ENCODE measurements at places on chromosomes 2 and 18.

GRCh38 chr2:12076810-12077209 lies 330.4 kb downstream of the LPIN1 start:
- no peak for DNase-seq

- no peak for DNase-seq
These were observed 47.5 kb downstream of the CHRNA1 start for GRCh38 chr2:174716785-174717184.

DNA sequence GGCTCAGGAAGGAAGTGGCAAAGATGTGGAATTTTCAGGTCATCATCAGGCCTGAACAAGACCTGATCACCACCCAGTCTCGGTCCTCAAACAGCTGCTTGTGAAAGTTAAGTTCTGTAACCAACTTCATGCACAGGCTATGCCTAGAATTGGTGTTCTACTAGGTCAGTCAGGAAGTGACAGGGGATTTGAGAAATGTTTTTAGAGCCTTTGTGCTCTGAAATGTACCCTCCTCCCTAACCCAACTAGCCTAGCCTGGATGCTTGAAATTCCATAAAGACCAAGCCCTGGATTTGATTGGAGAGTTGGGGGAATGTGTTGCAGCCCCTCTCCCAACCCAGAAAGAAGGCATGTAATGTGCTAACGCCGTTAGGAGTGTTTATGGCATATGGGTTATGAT lies 63.3 kb downstream of the TGOLN2 start:
- DNase-seq: no peak

GRCh38 chr2:201448701-201449100 lies 2.6 kb downstream of the TRAK2 start:
- no peak for DNase-seq

DNA sequence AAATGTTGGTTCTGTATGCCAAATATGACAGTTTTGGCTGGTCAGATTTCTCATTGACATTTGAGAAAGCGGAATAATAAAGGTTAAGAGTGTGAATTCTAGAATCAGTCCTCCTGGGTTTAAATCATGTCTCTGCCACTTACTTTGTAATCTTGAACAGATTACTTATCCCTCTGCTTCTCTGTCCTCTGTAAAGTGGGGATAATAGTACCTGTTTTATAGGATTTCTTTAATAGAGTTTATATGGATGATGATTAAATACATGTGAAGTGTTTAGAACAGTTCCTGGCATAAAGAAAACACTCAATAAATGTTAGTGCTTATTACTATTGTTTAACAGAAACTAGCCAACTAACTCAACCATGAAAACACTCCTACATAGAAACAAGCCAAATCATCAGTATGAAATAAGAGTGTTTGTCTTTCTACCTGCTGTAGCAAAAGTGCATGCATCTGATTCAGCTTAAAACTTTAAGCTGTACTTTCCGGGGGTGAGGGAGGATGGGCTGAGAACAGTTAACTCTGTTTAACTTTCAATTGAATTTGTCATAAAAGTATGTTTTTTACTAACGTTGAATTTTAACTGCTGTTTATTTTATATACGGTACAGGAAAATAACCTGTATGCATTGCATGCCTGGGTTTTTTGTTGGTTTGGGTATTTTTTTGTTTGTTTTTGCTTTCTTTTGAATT lies 6.8 kb downstream of the HTR2B start:
- DNase-seq: no peak

- no peak for DNase-seq
These were observed 314.5 kb downstream of the OSR1 start for GRCh38 chr2:19043893-19044292.

DNA sequence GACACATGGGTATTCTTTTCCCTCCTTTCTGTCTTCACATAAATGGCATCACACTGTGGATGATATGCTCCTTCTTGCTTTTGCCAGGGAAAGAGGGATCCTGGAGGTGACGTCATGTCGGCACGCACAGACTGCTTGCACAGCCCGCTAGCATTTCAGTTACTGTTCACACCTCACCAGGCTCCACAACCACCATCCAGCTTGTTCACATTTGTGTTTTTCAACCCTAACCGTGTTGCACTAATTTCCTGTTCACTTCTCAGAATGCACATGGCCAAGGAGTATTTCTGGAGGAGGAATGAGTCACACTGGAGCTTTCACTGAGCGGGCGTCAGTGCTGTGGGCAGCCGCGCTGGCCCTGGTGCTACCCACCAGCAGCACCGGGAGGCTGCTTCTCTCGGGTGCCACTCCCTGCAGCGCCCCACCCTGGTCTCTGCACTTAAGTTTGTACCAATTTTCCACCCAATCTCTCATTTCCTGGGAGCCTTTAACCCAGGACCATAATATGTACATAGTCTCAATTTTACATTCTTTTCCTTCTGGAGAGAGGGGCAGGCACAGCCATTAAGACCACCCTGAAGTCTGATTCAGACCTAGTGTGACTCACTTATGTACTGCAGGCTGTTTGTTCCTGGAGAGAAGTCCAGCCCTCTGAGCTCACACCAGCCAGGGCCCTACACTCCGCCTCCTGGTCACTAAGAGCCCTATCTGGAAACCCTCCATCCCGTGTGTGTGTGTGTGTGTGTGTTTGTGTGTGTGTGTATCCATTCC lies 65.1 kb downstream of the MBP start:
- DNase-seq: no peak

DNA sequence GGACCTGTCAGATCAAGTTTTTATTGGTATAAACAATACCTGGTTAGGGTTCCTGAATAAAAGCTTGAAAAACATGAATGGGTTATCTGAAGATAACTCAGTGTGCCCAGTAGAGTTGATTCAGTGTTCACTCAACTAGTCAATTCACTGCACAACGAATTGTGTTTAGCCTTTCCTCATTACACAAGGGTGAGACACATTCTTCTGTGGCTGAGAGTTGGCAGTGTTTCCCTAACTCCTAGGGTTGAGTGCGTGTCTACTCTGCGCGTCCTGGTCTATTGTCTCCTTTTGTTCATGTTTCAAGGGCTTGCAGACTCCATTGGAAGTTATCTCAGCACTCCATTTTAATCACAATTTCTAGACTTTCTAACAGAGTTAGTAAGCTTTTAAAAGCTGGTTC lies 32.8 kb upstream of the TMEM178A start:
- no peak for DNase-seq

DNA sequence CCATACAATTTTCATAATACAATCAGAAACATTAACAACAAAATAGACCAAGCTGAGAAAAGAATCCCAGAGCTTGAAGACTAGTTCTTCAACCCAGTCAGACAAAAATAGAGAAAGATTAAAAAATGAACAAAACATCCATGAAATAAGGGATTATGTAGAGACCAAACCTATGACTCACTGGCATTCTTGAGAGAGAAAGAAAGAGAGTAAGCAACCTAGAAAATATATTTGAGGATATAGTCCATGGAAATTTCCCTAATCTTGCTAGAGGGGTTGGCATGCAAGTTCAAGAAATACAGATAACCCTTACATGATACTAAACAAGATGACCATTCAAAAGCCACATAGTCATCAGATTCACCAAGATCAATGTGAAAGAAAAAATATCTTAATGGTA lies 281.7 kb downstream of the CCDC85A start:
- DNase-seq: no peak

- DNase-seq: no peak
These were observed 83.0 kb downstream of the NPAS2 start for GRCh38 chr2:100902817-100903405.

DNA sequence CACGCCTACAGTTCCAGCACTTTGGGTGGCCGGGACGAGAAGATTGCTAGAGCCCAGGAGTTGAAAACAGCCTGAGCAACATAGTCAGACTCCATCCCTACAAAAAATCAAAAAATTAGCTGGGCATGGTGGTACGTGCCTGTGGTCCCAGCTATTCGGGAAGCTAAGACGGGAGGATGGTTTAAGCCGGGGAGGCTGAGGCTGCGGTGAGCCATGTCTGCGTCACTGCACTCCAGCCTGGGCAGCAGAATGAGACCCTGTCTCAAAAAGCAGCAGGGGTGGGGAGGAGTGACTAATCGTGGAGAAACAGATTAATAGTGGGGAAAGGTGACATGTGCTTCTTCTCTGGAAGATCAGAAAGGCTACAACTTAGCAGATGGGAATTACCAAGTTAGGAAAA lies 58.1 kb upstream of the GPC1 start:
- DNase-seq: no peak

DNA sequence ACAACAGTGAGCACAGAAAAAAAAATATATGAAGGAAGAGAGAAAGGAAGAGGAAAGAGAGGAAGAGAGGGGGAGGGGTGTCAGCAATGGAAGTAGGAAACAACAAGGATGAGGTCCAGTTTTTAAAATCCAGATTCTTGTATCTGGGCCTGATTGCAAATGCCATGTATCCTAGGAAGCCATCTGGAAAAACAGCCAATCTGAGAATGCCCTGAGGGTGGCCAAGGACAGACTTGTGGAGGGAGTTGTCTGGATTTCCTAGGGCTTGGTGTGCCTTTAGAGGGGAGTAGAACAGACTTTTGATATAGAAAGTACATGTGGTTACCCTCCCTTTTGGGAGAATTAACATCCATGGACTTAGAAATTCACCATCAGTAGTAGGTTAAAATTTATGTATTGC lies 47.1 kb downstream of the PRKCE start:
- no peak for DNase-seq

DNA sequence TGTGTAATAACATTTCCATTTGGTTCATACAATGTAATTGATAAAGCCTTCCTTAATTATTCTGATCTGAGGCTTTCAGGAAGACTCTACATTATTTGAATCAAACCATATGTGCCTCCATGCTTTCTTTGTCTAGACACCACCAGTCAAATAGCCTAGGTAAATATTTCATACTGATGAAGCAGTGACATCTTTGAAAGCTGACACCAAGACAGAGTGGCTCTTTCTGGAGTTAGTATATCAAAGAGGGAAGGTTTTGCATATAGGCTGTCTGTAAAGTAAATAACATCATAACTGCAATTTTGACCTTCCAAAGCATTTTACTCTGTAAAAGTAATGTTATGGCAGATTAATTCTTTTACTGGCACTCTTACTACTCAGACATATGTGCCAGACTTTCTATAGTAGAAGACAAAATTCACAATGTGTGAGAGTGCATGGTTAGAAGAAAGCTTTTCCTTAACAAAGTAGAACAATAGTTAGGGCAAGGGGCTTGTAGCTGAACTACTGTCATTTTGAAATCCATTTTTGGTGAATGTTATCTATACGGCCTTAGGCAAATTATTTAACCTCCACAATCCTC lies 177.3 kb downstream of the ERBB4 start:
- no peak for DNase-seq

- DNase-seq: no peak
These were observed 45.4 kb upstream of the SNTG2 start for GRCh38 chr2:905091-905832.

GRCh38 chr2:26582890-26583289 lies 58.3 kb downstream of the CIB4 start:
- DNase-seq: no peak

All from GM18507 (cell line).